Suppressor macrophage (primary cell): ENCODE measurements at places on chromosomes 12 and 14.

GRCh38 chr12:92134638-92135274 lies 10.9 kb downstream of the BTG1 start:
- peak; percentile 59 for DNase-seq

- DNase-seq, result peak; percentile 85
These were observed 26.8 kb upstream of the CLIP1 start for GRCh38 chr12:122449317-122449716.

GRCh38 chr14:80434574-80435321 lies 223.4 kb upstream of the DIO2 start:
- no peak for DNase-seq

DNA sequence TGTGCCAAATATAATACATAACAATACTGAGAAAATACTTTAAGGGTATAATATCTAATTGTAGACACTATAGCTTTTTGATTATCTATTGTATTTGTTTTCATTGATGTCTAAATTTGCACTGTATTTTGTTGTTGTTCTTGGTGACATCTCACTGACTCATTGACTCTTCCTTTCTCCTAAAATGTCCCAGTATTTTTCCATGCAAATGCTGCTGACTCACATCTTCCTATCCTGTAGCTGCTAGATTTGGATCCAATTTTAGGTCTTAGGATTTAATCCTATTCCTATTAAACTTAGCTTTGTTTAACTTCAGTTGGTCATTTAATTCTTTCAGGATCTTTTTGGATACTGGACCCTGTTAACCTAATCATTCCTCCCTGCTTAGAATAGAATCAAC lies 148.5 kb downstream of the TMTC2 start:
- no peak for DNase-seq

DNA sequence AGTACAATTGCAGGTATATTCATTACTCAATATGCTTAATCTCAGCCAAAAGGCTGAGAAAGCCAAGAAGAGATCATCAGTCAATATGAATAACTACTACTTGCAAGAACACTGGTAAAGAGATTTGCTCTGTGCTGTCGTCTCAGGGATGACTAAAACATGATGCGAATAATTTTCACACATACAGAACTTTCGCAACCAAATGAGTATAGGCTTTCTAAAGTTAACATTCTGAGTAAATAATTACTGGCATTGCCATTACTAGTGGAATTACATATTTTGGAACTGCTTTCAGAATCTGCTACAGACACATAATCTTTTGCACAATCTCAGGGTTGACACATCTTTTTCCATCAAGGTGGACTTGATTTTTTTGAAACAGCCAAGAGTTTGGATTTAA lies 24.7 kb downstream of the NCKAP1L start:
- DNase-seq, result no peak

- no peak for DNase-seq
These were observed 17.6 kb upstream of the GPR33 start for GRCh38 chr14:31505411-31505810.

DNA sequence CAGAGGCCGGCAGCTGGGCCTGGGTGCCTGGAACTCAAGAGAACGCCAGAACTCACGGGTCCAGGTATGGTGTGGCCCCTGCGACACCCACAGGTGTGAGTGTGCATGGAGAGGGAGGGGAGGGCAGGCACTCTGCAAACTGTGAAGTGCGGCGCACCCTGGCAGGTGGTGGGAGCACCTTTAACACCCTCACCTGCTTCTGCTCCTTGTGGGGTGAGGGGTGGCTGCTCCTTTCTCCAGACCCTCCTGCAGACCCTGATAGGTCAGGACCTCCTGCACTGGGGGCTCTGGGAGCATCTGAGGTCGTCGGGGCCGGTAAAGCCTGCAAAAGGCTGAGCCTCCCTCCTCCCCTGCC lies 324.7 kb upstream of the SFSWAP start:
- DNase-seq, result no peak

- DNase-seq, result no peak
These were observed 24.7 kb upstream of the MAP1LC3B2 start for GRCh38 chr12:116534311-116535121.

DNA sequence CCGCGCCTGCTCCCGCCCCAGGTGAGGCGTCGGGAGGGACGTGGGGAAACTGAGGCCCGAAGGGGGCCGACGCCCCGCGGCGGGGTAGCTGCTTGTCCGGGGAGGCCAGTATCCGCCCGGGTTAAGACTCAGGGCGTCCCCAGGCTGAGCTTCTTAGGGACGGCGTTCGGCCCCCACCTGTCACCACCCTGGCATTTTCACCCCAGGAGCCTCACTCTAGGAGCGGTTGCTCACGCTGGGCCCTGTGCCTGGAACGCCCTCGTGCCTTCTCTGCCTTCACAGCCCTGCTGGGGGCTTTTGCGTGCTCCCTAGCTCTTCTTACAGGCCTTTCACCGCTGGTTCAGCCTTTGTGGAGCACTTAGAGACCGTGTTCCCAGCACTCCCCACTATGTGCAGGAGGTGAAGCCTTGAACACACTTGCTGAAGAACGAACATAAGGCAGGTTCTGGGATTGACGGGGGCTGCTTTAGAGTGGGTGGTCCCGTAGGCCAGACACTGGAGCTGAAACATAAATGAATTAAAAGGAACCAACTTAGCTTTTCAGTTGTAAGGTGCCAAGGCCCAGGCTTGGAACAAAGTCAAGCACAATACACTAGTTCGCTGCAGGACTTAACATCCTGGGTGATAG lies 601 bp downstream of the ZNF839 start:
- peak; percentile 46 for DNase-seq

- DNase-seq, result no peak
These were observed 339.3 kb downstream of the PCNX1 start for GRCh38 chr14:71246539-71246938.

GRCh38 chr14:64208261-64208660 lies 85.9 kb downstream of the ESR2 start:
- DNase-seq, result no peak

GRCh38 chr14:23694949-23695663 lies 58.9 kb downstream of the DHRS2 start:
- peak; percentile 59 for DNase-seq

DNA sequence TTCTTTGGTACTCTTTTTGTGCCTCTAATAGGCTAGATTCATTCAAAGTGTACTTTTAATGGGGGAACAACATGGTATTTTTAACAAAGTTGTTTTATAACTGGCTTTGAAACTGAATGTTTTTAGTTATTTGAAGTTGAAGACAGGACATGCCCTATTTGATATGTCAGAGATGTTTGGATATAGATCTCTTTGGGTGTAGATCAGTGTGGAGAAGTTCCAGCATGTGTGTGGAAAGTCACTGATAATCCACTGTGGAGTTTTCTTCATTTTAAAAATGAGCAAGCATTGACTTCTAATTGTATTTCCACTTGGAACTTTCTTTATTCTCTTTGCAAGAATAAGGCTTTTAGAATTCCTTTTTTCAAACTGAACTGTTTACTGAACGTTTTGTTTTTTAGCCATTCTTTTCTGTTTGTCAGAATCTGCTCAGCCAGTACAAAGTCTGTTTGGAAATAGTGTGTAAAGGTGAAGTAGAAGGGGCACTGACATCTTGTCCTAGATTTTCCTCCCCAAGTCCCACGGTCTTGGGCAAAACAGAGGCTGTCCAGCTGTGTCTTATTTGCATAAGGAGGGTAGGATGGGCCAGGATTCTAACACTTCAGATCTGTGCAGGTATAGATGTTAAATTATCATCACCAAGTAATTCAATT lies 35.0 kb downstream of the TDP1 start:
- DNase-seq, result no peak

GRCh38 chr12:65894624-65895390 lies 70.5 kb downstream of the HMGA2 start:
- DNase-seq, result no peak

GRCh38 chr12:124024776-124025175 lies 51.8 kb downstream of the ZNF664 start:
- DNase-seq, result no peak

- no peak for DNase-seq
These were observed 176.3 kb downstream of the ESR2 start for GRCh38 chr14:64117671-64118402.

GRCh38 chr12:2112401-2112800 lies 59.6 kb downstream of the CACNA1C start:
- DNase-seq, result no peak

GRCh38 chr14:93333631-93334103 lies 831 bp upstream of the BTBD7 start:
- peak; percentile 4 for DNase-seq

GRCh38 chr12:414859-415258 lies 13.4 kb downstream of the CCDC77 start:
- DNase-seq, result no peak

- DNase-seq, result no peak
These were observed 50.1 kb downstream of the ZC3H14 start for GRCh38 chr14:88612981-88613380.

- DNase-seq, result no peak
These were observed 45.5 kb downstream of the SPATA7 start for GRCh38 chr14:88430976-88431375.

DNA sequence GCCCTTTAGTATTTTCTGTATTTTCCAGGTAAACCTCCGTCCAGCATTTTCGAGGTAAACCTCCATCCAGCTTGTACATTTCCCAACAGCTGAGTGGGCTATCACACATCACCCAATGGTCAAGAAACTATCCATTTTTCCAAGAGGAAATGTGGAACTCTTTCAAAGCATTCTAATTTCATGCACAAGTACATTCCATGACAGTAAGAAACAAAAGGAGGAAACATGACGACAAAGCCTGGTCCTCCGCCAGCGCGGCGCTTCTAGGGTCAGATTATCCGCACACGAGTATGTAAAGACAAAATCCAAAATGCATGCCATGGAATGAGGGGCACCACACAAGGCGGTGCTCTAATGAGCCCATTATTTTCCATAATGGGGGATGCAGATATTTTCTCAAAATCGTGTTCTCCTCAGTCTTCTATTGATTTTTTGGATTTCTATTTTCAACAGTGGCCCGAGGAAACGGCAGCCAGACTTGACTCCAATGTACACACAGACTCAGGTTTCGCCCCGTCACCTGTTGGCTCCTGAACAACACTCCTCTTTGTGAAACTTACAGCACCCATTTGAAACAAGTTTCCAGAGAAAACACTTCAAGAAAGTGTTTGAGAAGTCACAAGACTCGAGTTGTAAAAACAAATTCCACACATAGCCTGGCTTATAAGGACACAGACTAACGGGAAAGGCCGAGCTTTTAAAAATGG lies 107.4 kb downstream of the PRICKLE1 start:
- DNase-seq, result no peak

GRCh38 chr12:3536096-3536875 lies 45.3 kb downstream of the PRMT8 start:
- DNase-seq, result no peak

GRCh38 chr12:105109465-105110212 lies 2.1 kb downstream of the WASHC4 start:
- DNase-seq, result peak; percentile 45

DNA sequence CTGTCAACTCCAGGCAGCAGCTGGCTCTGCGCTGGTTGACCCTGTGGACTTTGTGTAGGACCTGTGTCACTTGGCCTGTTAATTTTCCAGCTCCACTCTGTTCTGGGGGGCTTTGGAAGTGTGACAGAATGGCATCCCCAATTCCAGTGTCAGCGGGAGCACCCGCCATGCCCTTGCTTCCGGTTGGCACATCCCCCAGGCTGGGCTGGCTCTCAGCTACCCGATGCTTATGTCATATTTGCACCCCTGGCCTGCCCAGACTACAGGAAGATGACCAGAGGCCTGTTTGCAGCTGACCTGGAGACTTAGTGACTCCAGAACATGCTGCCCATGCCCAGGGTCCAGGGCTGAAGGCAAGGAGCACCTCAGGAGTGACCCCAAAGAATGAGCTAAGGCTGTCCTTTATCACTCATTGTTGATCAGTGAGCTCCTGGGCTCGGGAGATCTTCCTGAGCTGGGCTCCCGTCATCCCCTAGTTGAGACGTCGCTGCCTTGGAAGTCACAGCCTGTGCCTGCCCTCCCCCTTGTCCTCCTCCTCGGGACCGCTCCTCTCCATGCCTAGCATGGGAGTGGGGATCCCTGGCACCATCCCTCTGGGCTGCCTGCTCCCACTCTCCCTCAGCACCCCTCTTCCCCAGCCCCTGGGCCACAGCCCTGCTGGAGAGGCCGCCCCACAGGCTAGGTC lies 163.4 kb upstream of the RTL1 start:
- no peak for DNase-seq

DNA sequence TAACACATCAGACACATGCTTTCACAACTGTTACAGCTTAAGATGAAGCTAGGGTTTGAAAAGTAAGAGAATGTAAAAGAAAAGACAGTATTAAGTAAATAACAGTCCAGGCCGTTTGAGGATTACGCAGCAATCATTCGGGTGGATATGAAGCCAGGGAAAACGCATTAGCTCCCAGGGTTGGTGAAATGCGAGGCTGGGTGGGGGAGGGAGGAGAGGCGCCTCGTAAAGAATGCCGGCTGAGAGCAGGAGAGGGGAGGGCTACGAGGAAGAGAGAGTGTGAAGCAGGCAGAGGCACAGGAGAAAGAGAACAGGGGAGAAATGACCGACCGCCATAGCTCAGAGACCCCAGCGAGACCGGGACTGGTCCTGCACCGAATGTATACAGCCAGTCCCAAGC lies 73.0 kb downstream of the IQSEC3 start:
- no peak for DNase-seq

DNA sequence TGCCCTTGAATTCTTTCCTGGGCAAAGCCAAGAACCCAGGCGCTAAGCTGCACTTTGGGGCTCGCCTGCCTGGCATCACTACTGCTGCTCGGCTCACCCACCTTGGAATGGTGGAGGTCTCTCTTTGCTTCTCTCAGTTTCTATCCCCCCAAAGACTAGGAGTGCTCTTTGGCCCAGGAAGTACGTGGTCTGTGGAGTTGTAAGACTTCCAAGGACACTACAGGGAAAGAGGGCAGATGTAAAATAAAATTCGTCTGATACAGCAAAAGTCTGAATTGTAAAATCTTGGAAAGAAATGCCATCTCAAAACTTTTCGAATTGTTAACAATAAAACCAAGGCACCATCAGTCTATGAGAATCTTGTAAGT lies 52.5 kb upstream of the MAP1LC3B2 start:
- DNase-seq, result no peak

DNA sequence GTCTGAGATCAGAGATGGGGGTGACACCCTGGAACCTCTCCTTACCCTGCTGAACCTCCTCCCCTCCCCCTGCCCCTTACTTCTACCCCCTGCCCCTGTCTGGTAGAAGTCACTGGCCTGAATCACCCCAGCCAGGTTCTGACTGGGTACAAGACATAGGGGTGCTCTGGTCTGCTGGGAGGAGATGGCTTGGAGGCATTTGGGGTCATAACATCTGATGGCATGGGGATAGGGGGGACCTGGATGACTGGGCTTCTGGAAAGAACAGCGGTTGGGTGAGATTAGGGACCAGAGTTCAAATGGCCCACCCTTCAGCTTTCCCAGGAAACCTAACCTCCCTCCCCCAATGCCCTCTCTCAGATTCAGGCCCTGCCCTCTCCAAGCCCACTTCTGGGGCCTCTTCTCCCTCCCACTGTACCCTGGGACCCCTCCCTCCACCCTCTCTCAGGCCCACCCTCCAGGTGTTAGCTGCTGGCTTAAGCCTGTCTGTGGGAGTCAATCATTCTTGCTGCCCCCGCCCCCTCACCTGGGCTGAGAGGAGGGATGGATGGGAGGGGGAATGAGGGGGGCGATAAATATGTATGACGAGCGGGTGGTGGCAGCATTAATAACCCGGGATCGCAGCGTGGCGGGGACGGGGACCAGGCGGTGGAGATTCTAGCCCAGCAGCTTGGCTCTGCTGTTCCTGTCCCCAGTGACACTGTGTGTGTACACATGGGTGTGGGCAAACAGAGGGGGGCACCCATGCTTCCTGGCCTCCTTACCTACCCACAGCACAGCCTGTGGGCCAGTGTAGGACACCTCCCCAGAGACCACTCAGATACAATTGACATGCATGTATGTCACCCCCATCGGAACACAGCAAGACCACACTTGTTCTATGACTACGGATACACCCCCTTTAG lies 5.9 kb downstream of the NXPH4 start:
- DNase-seq, result no peak

GRCh38 chr12:32115404-32116104 lies 8.9 kb downstream of the BICD1 start:
- DNase-seq, result peak; percentile 68
